H7 (cell line): ENCODE measurements at places on chromosomes 6 and 20.

DNA sequence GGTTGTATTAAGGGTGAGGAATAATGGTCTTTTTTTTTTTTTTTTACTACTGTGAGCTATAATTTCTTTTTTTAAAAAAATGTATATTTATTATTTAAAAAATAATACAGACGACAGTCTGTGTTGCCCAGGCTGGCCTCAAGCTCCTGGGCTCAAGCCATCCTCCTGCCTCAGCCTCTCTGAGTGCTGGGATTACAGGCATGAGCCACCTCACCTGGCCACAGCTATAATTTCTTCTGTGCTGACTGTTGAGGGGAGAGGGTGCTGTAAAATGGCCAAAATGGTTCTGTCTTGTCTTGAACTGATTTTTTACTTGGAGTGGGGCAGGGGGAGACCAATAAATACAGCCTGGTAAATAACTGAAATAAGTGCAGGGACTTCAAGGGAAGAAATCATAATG is 3.6 kb downstream of the SRSF3 start:
- DNase-seq = no peak

GRCh38 chr20:46420878-46421277 is 14.5 kb upstream of the ELMO2 start:
- no peak for DNase-seq

GRCh38 chr6:91879386-91879995 is 1292.6 kb upstream of the MAP3K7 start:
- DNase-seq = no peak

- no peak for DNase-seq
These were observed 347.8 kb upstream of the FLRT3 start for GRCh38 chr20:14685183-14685582.
